ENCODE measurements at places on chromosomes 5 and 9. TPM values are rescaled to one million over a fixed set of nuclear protein-coding genes. Genes with fewer than 3 reads are reported as not detected.

DNA sequence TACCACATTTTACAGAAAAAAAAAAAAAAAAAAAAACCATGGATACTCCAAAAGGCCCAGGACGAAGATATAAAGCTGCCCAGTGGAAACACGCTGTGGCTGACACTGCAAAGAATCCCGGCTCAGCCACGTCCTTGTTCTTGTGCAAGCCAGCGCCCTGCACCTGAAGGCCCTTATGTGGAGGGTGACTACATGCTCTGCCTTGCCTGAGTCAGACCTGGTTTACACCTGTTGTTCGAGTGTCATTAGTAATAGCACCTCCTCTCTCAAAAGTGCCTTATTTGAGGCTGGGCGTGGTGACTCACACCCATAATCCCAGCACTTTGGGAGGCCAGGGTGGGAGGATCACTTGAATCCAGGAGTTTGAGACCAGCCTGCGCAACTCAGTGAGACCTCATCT is 54.3 kb upstream of the ZSWIM6 start:
- no peak for DNase-seq

GRCh38 chr5:133867851-133868545 is 100.4 kb downstream of the C5orf15 start:
- DNase-seq, result no peak

- DNase-seq, result no peak
Measured at GRCh38 chr5:100826133-100826532, 76.9 kb downstream of the ST8SIA4 start.

DNA sequence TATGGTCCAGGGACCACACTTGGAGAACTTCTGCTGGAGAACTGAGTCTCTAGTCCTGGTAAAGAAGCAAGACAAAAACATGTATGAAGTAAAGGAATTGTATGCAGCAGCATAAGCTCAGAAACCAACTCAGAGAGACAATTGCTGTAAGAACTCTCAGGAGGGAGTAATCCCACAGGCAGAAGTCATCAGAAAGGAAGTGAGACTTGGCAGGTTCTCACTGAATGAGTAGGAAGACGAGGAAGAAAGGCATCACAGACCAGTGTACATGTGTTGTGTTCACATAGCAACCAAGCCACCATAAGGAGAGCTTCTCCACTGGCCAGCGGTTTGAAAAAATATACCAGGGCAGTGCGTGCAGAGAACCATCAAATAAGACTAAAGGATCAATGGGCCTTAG is 57.9 kb upstream of the FST start:
- no peak for DNase-seq

DNA sequence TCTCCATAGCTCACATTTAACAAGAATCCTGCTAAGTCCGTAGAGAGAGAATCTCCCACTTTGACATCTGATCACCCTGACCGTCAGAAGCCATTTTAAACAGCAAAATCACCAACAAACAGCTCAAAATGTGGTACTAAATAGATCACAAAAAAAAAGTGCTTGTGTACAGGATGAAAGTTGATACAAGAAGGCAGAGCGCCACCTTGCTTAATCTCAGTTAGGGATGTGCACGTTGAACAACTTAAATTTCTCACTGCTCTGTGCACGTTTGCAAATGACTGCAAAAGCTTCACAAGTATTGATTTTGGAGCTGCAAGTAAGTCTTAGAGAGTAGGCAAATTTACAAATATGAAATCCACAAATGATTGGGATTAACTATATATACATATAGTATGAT is 63.1 kb upstream of the NREP start:
- no peak for DNase-seq

DNA sequence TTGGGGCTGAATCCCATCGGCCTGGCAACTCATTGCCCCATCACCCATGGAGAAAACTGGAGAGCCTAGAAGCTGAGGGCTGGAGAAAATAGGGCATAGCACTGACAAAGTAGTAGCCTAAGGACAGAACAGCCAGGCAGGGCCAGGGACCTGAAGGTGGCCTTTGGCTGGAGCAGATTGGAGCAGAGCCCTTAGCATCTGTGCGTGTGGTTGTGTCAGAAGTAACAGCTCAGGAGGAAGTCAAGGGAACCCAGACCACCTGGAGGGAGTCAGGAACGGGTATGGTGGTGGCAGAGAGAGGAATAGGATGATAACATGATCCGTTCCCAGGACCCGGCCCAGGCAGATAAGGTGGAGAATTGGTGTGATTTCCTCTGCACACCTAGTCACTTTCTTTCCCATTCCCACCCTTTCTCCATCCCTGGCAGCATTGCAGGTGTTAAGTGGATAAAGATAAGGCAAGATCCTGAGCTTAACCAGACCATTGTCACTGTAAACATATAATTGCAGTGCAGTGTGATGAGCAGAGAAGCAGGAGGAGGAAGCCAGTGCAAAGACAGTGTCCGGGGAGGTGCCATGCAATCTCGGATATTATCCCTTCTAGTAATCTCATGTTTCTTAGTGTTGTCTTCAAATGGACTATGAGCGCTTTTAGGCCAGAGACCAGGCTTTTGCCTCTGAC is 67.0 kb downstream of the NDFIP1 start:
- no peak for DNase-seq

DNA sequence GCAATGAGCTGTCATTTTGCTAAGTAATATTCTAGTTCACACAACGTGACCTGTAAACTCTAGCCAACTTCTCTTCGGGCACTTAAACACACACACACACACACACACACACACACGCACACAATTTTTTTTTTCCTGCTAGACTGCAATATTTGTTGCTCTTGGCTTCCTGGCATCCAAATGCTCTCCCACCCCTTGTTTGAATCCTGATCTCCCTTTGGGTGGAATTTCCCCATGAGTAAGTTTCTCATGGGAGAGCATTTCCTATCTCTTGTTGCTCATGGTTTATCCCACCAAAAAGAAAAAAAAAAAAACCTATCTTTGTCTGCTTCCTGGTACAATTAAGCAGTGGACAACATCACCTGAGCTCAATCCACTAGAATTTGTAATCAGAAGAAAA is 54.7 kb upstream of the TSLP start:
- no peak for DNase-seq

- no peak for DNase-seq
Measured at GRCh38 chr5:61617039-61617438, 285.0 kb downstream of the ZSWIM6 start.

- DNase-seq, result no peak
Measured at GRCh38 chr9:131036529-131037334, 27.8 kb downstream of the LAMC3 start.

- no peak for DNase-seq
Measured at GRCh38 chr9:106621313-106622163, 241.4 kb upstream of the ZNF462 start.

DNA sequence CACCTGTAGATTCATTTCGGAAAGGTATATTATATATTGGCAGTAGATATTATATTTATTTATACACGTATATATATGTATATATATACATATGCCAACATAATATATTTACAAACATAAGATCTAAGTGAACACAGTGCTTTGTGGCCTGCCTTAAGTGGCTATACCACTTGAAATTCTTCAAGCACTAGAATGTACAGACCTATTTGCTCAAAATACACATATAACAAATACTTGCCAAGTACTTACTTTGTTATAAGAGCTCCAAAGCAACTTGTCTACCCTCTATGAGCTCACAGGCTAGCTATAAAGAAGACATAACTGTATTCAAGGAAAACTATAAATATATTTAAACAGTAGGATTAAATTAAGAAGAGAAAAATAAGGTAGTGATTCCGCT is 33.6 kb upstream of the SLC36A1 start:
- no peak for DNase-seq

DNA sequence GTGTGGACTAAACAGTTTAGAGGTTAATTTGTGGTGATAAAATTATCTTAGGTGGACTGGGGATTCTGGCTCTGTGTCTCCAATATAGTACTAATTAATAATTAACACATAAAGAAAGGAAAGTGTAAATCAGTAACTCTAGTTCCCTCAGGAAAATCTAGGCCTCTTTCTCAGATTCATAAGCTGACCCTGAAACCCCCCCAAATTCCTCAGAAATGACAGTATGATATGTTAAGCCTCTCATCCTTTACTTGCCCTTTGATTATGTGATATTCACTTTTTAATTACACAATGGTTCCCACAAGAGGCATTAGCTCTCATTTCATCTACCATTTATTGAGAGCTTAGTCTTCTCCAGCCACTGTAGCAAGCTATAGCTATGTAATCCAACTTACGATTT is 636.2 kb upstream of the SEMA6A start:
- no peak for DNase-seq

DNA sequence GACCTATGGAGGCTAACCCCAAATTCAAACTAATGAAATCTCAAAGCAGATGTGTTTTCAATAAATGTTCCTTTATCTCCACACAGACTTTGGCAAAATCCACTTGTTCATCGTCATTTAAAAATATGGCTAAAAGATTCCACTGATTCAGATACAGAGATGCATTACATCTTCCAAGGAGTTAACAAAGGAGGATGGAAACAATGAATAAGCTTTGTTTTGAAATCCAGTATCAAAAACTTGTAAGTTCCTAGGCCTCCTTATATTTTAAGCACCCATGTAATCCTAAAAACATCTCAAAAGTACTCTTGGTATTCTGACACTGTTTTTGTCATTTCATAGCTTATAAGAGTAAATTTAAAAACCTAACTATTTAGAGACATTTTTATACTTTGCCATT is 345.6 kb upstream of the ACTBL2 start:
- no peak for DNase-seq

DNA sequence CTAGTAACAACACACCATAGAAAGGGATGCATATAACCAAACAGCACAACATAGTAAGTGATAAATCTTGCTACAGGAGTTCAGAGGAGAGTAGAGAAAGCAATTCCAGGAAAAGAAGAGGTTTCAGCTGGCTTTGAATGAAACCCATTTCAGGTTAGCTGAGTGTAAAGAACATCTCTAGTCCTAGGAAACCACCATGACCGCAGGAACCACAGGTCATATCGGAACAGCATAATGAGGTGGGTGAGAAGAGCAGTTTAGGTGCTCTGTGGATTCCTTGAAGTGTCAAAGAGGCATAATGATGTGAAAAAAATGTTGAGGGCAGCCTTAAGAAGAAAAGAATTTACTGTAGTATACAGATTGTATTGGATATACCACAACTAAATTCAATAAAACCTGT is 507.5 kb downstream of the MTRR start:
- DNase-seq, result no peak

GRCh38 chr9:99184475-99185347 is 37.0 kb downstream of the ALG2 start:
- DNase-seq, result peak; percentile 89

CARD9 gene
- 3.0 TPM for total RNA-seq

BHMT2 gene
- 20.8 TPM for total RNA-seq

UBAC1 gene
- total RNA-seq, result 31.8 TPM

ECM2 gene
- 45.6 TPM for total RNA-seq

IFNA2 gene
- not detected for total RNA-seq

TIFAB gene
- not detected for total RNA-seq

GLRA1 gene
- total RNA-seq, result not detected

SMIM33 gene
- not detected for total RNA-seq

BRINP1 gene
- total RNA-seq, result not detected

OLFM1 gene
- total RNA-seq, result 21.1 TPM

IFNE gene
- total RNA-seq, result not detected

ZNF618 gene
- 6.8 TPM for total RNA-seq

RASGEF1C gene
- total RNA-seq, result not detected

Measured in omental fat pad (tissue), 4 donors.